ENCODE measurements at places on chromosomes 6 and 20.

DNA sequence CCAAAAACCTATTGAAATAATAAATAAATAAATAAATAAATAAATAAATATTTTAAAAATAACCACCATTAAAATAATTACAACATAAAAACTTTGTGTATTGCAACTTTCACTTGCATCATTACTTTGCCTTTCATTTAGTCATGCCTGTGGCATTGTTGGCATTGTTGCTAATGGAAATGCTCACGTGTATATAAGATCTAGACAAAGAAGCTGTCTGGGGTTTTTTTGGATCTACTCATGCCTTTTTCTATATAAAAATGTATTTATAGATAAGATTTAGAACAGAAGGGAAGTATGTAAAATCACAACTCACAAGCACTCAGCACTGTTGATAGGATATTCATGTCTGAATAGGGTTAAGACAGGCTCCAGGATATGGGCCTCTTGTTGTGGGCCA lies 27.9 kb downstream of the GFRA4 start:
- no peak for DNase-seq

DNA sequence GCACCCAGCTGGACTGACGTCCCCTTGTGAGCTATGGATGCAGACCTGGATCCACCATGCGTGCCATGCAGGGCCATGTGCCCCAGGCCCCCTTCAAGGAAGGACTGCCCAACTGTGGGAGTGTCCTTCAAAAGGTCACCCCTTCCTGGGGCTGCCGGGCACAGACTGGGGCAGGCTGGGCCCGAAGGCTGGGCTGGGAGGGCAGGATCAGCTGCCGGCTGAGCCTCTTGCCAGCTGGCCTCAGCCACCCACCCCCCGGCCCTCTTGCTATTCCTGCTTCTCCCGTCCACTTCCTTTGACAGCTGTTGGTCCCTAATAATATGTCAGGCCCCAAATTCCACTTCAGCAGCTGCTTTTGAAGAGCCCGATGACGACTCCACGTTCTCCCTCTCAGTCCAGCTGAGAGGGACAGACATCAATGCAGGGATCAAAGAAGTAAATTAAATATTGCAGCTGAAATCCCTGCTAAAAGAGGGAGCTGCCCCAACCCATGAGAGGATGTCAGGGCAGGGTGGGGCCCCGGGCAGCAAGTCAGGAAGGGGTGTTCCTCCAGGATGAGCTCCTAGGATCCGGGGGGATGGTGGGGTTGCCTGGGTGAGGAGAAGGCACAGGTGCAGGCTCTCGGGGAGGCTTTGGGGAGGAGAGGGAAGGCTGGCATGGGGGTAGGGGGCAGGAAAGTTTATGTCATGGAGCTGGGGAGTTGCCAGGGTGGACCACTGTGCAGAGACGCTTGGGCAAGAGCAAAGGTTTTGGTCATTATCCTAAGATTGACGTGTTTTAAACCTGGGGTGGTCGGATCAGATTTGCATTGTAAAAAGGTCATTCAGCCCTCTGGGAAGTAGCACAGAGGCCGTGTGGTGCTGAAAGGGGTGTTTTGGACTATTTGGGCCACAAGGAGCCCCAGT lies 185.0 kb downstream of the ANKRD60 start:
- DNase-seq: no peak

- DNase-seq: no peak
These were observed 115.9 kb downstream of the DLL1 start for GRCh38 chr6:170174771-170175643.

GRCh38 chr6:114995526-114995925 lies 652.7 kb upstream of the HS3ST5 start:
- DNase-seq: no peak

GRCh38 chr6:139863346-139863745 lies 488.9 kb upstream of the CITED2 start:
- no peak for DNase-seq

DNA sequence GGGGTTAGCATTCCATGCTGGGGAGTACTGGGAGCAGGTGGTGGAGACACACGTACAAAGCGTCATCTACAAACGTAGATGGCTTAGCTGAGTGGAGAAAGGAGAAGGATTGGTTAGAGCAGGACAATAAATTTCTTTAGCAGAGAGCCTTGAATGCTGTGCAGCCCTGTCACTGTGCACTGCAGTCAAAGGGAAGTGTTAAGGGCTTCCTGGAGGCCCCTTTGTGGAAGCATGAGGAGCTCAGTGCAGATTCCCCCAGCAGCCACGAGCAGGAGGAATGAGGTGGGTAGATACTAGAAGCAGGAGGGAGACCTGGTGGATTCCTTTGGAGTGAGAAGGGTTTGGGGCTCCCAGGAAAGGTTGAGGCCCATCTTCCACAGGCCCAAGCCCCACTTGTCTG lies 6.1 kb upstream of the TREML4 start:
- DNase-seq: no peak

GRCh38 chr6:84798257-84798656 lies 33.9 kb upstream of the TBX18 start:
- DNase-seq: no peak

Measured in T1000 (cell line).